Progenitor cell of endocrine pancreas (in vitro differentiated cells): ENCODE measurements at places on chromosomes 3 and 15.

- no peak for DNase-seq
Observed at GRCh38 chr15:76260246-76260938, 50.9 kb downstream of the ETFA start.

GRCh38 chr3:104561324-104561723 is 805.4 kb upstream of the ALCAM start:
- no peak for DNase-seq

DNA sequence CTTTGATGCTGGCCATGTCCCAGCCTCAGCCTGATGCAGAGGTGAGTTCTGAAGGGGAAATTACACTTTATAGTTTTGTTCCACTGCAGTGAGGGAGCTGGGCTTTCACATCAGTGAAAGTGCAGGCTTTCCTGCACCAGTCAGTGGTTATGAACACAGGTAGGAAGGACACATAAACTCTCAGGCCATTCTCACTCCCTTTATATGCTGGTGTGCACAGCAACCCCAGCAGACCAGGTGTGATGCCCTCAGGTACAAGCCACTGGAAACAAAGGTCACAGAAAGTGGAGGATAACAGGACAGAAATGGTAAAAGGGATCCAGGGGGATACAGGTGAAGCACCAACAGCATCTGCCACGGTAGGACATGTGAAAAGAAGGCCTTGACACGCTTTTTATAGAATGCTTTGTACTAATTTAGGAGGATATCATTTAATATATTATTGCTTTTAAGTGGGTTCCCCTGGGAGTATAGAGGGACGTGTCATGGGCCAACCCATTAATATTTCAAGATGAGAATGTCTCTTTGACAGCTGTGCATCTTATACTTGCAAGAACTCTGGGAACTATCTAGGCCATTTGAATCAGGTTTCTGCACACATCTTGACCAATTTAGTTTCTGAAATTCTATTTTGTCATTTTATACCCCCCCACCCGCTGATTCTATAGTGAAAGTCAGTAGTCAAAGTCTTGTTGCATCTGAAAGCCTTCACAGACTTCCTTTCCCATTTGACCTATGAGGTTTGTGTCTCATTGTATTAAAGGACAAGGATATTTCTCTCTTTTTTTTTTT is 25.0 kb upstream of the BLM start:
- DNase-seq = no peak

- no peak for DNase-seq
Observed at GRCh38 chr15:28986108-28986507, 100.3 kb downstream of the APBA2 start.

- no peak for DNase-seq
Observed at GRCh38 chr3:129855832-129856419, 37.6 kb downstream of the TMCC1 start.

DNA sequence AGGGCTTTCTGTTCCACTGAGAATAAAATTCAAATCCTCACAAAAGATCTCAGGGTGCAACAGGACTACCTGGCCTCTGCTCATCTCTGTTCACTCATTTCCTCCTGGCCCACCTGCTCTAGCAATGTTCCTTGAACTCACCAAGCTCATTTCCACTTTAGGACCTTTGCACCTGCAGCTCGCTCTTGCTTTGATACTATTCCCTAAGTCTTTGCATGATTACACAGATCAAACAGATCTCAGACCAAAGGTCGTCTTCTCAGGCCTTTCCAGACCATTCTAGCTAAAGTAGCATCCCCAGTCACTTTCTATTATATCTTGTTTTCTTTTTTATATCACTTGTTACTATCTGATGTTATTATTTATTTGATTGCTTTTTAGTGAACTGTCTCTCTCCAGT is 54.7 kb downstream of the B3GNT5 start:
- DNase-seq = no peak

DNA sequence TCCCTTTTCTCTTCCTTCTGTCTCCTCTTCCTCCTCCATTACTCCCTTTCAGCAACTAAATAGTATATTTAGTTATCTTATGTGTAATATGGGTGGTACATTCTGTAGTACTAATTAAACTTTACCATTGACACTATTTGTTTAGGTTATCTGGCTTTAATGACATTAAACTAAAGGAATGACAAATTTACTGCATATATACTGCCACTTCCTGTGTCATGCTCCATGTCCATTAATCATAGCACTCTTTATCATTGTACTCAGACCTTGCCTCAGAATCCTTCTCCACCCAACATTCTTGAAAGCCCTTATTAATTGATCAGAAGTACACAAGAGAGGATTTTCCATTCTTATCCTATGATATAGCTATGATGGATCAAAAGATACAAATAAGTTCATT is 244.2 kb downstream of the NAALADL2 start:
- DNase-seq = no peak

- DNase-seq = no peak
Observed at GRCh38 chr3:136938334-136938733, 19.4 kb upstream of the IL20RB start.

- DNase-seq = no peak
Observed at GRCh38 chr3:37458162-37459120, 284.1 kb upstream of the LRRFIP2 start.

GRCh38 chr15:70628549-70628896 is 134.8 kb downstream of the UACA start:
- no peak for DNase-seq

GRCh38 chr3:98784666-98785600 is 21.8 kb downstream of the ST3GAL6 start:
- no peak for DNase-seq

GRCh38 chr15:55319537-55320237 is 665 bp downstream of the PIGB start:
- DNase-seq = no peak

DNA sequence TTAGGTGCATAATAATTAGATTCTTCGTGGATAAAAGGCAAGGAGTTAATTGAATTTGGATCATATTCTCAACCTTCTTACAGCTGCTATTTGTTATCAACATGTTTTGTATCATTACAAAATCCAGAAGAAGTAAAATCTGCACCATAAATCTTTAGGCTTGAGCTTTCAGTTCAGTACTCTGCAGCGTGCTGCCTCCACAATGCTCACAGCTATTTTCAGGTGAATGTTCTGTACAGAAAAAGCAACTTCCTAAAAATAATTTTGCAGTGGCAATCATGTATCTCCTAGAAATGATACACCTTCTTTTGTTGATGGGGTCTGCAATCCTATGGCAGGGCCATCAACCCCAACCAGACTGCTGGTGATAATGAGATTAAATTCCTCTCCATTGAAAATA is 220.9 kb upstream of the CTNNB1 start:
- DNase-seq = no peak

GRCh38 chr3:144487011-144487410 is 515.4 kb downstream of the DIPK2A start:
- no peak for DNase-seq

GRCh38 chr3:160475884-160476283 is 26.3 kb upstream of the TRIM59 start:
- no peak for DNase-seq

GRCh38 chr15:69417581-69417980 is 3.4 kb downstream of the KIF23 start:
- no peak for DNase-seq

GRCh38 chr15:89167267-89168176 is 53.9 kb downstream of the RLBP1 start:
- DNase-seq = no peak

DNA sequence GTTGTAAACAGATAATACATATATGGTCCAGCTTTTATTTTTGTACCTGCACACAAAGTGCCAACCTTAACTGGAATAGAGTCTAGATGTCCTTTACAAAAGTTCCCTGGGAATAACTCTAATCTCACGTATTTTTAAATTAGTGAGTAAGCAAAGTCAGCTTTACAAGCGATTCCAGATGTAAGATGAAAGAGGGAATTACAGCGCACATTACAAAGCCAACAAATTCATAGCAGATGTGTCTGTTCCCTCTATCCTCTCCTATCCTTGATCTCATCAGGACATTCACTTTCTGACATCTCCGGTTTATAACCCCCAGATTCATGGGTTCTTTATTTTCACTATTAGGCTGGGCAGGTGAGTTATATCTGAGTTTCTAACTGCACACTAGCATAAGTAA is 406.8 kb upstream of the ZNF385D start:
- no peak for DNase-seq

DNA sequence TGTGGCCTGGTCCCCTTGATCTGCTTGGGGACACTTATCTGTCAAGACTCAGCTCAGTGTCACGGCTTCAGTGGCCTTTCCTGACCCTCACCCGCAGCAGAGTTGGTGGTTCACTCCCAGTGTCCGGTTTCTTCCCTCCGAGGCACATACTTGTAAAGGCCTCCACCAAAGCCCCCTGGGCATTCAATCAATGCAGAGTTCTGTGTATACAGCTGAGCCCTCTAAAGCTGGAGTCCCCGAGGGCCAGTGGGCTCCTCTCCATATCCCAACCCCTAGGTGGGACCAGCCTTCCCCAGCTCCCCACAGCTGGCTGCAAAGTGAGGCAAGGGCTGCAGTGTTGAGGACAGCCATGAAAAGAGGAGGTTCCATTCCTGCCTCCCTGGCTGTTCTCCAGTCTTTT is 70.9 kb upstream of the RGMA start:
- no peak for DNase-seq

DNA sequence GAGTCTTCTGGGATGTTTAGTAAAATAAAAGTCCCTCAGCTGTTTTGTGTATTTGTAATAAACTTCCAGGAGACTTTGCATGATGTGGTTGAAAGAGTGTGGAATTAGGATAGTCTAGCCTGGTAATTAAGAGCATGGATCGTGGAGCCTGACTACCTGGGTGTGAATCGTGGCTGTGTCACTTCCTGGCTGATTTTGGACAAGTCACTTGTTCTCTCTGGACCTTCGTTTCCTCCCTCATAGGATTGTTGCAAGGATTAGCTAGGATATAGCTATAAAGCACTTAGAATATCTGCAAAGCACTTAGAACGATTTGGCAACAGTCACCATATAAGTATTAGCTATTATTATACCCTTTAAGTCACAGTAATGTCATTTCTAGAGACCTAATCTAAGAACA is 40.2 kb downstream of the SLMAP start:
- DNase-seq = no peak
